Stromal cell of bone marrow (primary cell): ENCODE measurements at places on chromosomes 13 and 19.

GRCh38 chr19:45564131-45564780 lies 20.3 kb downstream of the OPA3 start:
- DNase-seq, result no peak

GRCh38 chr19:58033741-58034476 lies at the start of gene ZSCAN1:
TSS of gene ZSCAN1 (plus strand) at chr19:58034025. CDS start at chr19:58037837, 3,812 bp downstream.
- DNase-seq, result peak; percentile 62

GRCh38 chr19:18504886-18505610 lies 16.8 kb downstream of the ELL start:
- no peak for DNase-seq

DNA sequence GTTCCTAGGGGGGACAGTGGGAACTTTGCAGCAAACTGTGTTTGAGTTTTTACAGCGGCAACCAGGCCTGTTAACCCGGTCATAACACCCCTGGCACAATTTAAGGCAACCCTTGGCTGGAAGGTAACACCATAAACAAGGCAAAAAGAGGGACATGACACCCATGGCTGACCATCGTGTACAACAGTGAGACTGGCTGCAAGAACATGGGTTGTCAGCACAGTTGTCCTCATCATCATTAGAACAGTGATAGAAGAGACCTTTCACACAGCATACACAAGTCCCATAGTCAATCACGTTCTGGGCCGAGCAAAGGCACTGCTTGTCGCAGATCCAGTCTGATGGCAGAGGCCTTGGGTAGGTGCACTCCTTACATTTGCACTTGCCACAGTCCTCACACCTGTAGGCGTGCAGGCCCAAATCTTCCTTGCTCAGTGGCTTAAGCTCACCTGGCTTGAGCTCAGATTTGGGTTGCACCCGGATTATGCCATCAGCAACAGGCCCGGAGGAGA lies 4.1 kb downstream of the SPRY2 start:
- no peak for DNase-seq

GRCh38 chr13:72763411-72763810 lies 18.3 kb downstream of the DIS3 start:
- DNase-seq, result no peak

- DNase-seq, result no peak
These were observed 81.3 kb upstream of the FRY start for GRCh38 chr13:31950111-31950815.

GRCh38 chr13:105920370-105920769 lies 615.1 kb downstream of the EFNB2 start:
- DNase-seq, result peak; percentile 82

GRCh38 chr19:2469102-2469914 lies 6.6 kb upstream of the GADD45B start:
- peak; percentile 86 for DNase-seq

GRCh38 chr13:109697936-109698335 lies 88.4 kb downstream of the IRS2 start:
- DNase-seq, result no peak

DNA sequence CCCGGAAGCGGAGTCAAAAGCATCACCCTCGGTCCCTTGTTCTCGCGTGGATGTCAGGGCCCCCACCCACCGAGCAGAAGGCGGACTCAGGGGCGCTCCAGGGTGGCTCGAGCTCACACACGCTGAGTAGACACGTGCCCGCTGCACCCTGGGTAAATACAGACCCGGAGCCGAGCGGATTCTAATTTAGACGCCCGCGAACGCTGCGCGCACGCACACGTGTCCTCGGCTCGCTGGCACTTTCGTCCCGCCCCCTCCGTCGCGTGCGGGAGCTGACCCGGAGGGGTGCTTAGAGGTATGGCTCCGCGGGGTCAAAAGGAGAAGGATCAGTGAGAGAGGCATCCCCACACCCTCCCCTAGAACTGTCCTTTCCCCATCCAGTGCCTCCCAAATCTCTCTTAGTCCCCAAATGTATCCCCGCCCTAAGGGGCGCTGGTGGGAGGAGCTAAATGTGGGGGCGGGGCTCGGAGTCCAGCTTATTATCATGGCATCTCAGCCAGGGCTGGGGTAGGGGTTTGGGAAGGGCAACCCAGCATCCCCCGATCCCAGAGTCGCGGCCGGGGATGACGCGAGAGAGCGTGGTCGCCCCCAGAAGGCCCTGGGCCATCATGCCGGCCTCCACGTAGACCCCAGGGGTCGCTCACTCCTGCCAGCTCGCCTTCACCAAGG lies 451 bp upstream of the ICAM5 start:
- no peak for DNase-seq

DNA sequence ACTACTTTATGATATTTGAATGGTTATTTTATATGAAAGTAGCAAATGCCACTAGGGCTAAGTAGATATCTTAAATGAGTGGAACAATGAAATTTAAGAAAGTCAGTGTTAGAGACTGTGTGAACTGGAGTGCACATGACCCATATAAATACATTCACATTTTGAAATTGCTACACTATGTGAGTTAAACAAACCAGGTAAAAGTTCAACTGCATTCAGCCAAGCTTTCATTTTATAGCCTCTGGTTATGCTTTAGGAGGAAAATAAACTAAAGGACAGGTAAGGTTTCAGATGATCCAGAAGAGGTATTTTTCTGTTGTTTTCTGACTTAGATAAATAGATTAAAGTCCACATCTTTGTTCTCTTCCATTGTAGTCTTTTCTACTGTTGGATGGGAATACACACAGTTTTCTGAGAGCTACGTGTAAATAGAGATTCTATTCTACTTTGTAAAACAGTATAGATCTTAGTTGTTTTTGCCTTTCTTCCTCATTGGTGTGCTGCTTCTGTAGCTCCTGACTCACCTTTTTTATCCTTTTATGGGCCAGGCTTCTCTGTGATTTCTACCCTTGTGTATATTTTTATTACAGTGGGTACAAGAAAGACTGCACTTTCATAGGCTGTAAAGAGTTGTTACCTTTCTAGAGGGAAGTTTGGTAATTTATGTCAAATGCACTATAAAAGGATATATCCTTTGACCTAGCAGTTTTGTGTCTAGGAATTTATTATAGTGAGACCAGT lies 54.6 kb upstream of the KCTD4 start:
- no peak for DNase-seq

GRCh38 chr13:113991191-113991669 lies 17.4 kb upstream of the C13orf46 start:
- no peak for DNase-seq

DNA sequence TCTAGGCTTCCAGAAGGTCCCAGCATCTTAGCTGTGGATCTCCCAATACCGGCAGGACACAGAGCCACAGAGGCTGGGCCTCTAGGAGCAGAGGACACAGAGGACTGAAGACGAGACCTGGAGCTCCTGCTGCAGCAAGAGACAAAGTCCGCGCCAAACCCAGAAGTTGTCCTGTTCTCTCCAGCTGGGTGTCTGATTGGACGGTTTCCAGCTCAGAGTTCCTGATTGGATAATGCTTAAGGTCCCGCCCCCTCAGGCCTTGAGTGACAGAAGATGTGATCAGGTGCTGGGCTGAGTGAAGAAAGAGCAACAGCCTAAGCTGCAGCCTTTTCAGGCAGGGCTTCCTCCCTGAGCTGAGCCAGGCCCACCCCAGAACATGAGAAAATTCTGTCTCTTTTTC lies 59.9 kb upstream of the ZNF85 start:
- DNase-seq, result no peak

DNA sequence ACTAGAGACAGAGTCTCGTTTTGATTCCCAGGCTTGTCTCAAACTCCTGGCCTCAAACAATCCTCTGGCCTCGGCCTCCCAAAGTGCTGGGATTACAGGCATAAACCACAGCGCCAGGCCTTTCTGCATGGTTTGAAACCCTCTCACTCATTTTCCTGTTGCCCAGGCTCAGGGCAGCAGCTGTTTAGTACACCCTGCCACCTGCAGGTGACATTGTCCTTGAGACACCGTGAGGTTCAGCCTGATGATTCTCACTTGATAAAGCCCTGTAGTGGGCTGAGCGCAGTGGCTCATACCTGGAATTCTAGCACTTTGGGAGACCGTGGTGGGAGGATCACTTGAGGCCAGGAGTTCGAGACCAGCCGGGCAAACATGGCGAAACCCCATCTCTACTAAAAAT lies 12.5 kb downstream of the IL12RB1 start:
- no peak for DNase-seq

- DNase-seq, result no peak
These were observed 6.6 kb downstream of the PEPD start for GRCh38 chr19:33514885-33515551.

DNA sequence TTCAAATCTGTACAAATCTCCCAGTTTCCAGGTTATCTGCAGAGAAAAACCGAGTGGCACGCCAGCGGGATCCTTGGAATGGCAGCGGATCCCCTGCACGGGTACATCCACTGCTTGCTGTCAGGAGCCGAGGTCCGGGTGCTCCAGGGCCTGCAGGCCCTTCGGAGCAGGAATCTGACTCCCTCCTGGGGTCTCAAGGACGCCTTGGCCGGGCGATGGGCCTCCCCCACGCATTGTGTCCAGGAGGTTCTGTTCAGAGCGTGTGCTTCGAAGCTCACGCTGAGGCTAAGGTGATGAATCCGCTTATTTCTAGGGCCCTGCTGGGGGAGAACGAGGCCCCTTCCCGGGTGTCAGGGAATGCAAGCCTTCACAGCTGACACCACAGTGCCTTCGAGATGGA lies 148.9 kb downstream of the SOX1 start:
- no peak for DNase-seq

DNA sequence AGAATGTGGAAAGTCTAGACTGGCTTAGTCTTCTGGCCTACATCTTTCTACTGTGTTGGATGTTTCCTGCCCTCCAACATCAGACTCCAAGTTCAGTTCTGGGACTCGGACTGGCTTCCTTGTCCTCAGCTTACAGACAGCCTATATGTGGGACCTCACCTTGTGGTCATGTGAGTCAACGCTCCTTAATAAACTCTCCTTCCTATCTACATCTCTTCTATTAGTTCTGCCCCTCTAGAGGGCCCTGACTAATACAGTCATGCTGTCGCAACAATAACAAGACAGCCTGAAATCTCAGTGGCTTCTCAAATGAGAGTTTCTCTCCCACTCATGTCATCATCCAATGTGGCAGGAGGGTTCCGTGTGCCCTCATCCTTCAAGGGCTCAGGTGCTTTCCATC lies 347.8 kb downstream of the MZT1 start:
- peak; percentile 11 for DNase-seq

DNA sequence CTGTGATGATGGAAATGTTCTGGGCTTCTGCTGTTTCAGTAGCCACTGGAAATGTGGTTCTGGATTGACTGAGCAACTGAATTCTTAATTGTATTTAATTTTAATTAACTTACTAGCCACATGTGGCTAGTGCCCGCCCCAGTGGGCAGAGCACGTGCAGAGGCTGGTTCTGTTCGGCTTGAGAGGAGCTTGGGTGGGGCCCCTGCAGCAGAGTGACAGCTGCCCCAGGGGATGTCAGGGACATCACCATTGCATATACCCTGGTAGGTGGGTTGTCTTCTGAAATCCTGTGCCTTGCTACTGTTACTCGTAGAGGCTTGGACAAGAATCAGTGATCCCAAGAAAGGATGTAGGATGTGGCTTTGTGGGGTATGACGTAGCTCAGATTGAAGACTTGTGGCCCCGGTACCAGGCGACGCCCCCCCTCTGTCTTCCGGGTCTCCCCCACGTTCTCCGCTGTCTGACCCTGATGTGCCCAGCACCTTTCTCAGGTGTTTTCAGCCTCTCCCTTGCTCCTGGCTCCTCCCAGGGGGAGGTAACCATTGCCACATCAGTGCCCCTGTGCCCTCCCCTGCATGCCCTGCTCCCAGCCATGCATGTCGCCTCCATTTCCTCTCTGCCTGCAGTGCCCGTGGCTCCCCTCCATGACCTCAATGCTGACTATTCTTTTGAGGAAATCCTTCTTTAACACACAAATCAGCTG lies 102.6 kb upstream of the RNF113B start:
- no peak for DNase-seq

DNA sequence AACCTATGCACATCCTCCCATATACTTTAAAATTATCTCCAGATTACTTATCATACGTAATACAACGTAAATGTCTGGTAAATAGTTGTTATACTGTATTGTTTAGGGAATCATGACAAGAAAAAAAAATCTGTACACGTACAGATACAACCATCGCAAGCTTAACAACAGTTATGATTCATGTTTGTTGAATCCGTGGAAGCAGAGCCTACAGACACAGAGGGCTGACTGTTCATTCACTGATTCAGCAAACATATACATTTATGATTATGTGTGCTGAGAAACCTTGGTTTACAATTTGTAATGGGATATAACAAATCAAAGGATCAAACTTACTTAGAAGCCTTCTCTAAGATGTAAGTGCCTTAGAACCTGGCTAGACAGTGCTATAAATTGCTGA lies 1.5 kb downstream of the ZNF260 start:
- DNase-seq, result no peak

DNA sequence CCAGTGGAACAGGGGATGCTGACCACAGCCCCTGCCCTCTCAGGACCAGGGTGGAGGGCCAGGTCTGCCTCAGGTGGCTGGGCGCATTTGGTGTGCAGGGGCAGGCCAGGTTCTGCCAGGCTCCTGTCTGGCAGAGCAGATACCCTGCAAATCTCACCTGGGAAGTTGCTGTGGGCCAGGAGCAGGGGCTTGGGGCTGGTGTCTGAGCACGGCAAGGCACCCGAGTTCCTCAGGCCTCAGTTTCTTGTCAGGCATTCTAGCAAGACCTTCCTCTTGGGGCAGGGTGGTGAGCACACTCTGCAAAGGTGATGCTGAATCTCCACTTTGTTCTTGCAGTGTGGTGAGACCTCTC lies 1.1 kb downstream of the CRTC1 start:
- no peak for DNase-seq

GRCh38 chr19:57802269-57802668 lies 12.4 kb downstream of the ZNF552 start:
- no peak for DNase-seq

DNA sequence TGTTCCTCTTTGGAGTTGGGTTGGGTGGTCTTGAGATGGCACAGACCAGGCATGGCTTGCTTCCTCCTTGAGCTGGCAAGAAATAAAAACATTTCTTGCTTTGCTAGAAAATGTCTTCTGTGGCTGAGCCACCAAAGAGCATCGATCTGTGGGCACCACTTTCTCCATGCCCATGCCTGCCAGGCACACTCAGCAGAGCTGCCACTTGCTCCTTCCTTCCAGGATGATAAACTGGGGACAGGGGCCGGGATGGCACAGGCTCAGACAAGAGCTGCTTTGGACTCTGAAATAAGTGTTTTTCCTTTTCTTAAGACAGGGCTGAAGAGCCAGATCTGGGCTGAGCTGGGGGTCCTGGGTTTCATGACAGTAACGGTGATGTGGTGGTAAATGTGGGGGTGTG lies 32.8 kb downstream of the NFIX start:
- DNase-seq, result no peak

GRCh38 chr13:77437267-77437666 lies 98.2 kb upstream of the SCEL start:
- no peak for DNase-seq

DNA sequence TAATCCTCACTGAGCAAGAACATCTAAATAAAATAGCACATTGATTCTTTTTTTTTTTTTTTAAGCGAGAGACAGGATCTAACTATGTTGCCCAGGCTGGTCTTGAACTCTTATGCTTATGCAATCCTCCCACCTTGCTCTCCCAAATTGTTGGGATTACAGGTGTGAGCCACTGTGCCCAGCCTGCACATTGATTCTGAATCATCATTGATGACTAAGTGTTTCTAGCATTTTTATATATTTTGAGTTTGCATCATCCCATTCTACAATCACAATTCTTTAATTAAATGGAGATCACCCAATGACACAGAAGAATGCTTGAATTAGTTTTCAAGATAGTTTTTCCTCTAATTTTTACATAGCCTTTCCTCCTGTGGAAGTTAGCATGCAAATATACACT lies 354.1 kb downstream of the KLF5 start:
- no peak for DNase-seq
